Fibroblast of the aortic adventitia (primary cell): ENCODE measurements at places on chromosomes 6 and 20.

GRCh38 chr20:32855387-32855786 is 3.3 kb upstream of the EFCAB8 start:
- no peak for DNase-seq

- DNase-seq, result no peak
Measured at GRCh38 chr20:17733767-17734304, 34.1 kb downstream of the BANF2 start.

DNA sequence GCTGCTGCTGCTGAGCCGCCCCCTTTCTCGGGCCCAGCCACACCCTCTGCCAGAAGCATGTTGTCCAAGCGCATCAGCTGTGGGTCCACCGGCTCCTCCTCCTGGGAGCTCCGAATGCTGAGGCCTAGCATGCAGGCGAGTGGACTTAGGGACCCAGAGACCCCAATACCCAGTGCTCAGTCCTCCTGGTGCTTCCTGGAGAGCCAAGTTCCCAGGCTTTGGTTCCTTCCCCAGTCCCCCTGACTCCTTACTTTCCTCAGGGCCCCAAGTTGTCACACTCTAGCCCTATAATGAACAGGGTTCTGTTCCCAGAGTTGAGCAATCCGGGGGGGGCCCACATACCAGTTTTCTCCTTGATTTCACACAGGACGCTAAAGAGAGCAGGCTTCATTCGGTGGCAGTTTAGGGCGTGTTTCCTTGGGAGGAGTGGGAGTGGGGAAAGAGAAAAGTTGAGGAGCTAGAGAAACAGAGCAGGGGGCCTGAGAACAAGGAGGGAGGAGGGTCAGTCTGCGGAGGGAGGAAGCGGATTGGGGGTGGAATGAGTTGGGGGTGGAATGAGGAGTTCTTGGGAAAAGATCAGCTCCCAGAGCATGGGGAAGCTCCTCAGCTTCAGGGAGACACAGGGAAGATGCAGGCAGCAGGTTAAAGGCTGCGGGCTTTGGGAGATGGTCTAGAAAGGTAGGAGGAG is 1.5 kb downstream of the PBX2 start:
- peak; percentile 19 for DNase-seq

- no peak for DNase-seq
Measured at GRCh38 chr6:1123386-1124375, 188.2 kb upstream of the FOXQ1 start.

DNA sequence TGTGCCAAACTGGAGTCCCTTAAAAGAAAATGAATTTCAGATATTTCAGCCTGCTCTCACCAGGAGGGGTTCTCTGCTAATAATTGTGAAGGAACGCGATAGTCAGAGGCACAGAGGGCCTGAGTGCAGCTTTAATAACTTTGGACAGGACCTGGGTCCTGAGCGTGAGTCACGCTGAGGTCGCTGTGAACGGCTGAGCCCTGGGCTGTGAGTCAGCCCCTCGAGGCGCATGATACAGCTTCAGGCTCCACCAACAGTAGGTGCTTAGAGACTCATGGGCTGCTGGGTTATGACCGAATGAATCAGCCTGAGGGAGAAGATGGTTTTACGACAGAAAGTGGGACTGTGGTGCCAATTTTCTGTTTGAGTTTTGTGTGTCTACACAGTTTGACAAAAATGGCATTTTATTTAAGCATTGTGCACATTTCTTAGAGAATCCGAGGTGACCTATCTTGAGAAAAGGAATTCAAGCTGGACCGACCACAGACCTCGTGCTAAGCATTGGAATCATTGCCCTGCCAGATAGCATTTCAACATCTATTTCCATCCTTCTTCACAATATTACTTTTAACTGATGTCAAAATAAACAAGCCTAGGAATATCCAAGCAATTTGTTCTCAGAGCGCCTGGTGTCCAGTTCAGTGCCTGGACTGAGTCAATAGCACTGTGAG is 183.0 kb downstream of the THBS2 start:
- DNase-seq, result peak; percentile 100

DNA sequence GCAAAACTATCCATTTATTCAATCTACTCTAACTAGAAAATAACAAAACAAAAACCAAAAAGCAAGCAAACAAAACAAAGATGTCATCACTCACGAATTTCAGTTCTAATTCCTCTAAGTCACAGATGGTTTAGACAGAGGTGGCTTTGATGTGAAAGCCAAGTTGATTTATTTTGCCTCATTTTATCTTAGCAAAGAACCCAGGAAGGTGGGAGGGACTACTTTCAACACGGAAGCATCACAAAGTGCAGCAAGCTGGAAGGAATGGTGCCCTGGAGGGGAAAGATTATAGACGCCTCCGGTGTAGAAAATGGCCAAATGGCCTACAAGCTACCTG is 88.4 kb downstream of the LAMP5 start:
- DNase-seq, result no peak
